Stimulated activated CD4-positive, alpha-beta T cell treated with anti-CD3 and anti-CD28 coated beads, Interleukin-15, amount 100 ng/mL, for 1 hour (primary cell): ENCODE measurements at places on chromosomes 4 and X.
A peak's percentile ranks its signal among the peaks of the same experiment; 100 is the strongest.

- DNase-seq = no peak
Observed at GRCh38 chr4:84336964-84337705, 162.0 kb downstream of the NKX6-1 start.

- DNase-seq = no peak
Observed at GRCh38 chr4:101953949-101954348, 163.4 kb downstream of the BANK1 start.

DNA sequence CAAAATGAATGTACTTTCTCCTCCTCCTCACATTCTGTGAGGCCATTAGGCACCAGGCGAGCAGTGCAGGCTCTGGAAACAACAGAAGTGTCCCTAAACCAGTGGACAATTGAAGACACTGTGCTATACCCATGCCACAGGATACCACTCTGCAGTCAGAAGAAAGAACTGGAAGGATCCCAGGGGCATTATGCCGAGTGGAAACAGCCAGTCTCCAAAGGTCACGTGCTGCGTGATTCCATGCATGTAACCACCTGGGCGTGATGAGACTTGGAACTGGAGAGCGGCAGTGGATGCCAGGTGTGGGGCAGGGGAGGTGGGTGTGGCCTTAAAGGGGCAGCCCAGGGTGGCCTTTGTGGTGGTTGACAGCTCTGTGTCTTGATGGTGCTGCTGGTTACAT lies 139.4 kb downstream of the EVC2 start:
- DNase-seq = no peak

GRCh38 chr4:3010577-3010976 lies 47.2 kb downstream of the GRK4 start:
- DNase-seq = no peak

DNA sequence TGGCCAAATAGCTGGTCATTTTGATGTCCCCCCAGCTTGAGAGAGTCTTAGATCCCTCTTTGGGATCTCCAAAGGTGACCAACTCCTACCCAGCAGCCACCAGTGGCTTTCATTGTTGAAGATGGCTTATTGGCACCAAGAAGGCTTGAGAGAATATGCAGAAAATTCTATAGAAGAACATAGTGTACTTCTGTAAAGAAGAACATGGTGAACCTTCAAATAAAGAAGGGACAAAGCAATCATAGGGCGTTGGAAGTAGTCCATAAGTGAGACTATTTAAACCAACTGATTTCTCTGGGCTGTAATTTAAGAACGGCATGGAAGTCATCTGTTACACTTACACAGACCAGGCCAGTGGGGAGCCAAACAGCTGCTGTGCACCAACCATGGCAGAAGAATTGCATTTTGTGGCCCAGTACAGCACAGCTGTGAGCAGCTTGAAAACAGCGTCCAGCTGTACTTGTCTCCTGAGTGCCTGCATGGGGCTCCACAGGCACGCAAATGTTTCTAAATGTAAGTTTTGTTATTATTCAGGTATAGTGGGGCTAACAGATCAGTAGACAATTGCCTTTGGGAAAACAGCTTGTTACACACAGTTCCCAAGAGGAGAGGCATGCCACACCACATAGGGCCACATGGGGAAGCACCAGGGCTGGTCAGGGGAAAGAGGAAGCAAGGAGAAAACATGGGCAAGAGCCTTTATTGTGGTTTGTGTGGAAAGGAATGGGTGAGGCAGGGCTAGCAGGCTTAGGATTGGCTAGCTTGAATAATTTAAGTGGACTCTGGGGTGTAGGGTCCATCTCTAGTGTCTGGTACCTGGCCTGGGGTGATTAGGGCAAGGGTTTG lies 125.0 kb downstream of the ARHGAP6 start:
- no peak for DNase-seq

GRCh38 chrX:22300130-22300529 lies 27.4 kb downstream of the CBLL2 start:
- DNase-seq = no peak

GRCh38 chr4:107408968-107409367 lies 311.1 kb downstream of the PAPSS1 start:
- no peak for DNase-seq

- DNase-seq = no peak
Observed at GRCh38 chr4:3021627-3022026, 52.7 kb downstream of the HTT-AS start.

GRCh38 chrX:109485470-109486340 lies 3.8 kb upstream of the GUCY2F start:
- DNase-seq = peak; percentile 8

DNA sequence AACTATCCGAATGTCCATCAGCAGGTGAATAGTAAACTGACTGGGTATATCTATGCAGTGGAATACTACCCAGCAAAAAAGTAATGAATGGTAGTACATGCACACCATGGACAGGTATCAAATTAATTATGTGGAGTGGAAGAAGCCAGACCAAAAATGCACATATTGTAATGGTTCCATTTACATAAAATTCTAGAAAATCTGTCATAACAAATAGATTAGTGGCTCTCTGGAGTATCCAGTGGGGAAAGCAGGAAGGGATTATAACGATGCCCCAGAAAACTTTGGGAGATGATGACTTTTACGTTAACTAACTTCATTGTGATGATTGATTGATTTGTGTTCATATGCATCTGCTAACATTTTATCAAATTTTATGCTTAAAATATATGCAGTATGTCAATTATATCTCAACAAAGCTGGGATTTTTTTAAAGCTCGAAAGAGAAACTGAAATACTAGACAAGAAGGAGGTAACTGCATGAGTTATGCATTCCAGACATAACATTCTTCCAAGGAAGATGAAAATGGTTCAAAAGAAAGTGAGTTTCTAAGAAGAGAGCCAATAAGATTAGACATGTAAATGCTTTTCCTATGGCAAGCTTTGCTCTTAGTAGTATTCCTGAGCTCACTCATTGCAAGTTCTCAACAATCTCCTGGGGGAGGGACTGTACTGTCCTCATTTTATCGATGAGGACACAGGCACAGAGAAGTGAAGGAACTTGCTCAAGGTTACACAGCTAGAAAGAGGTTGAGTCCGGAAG lies 58.6 kb upstream of the MSX1 start:
- no peak for DNase-seq

DNA sequence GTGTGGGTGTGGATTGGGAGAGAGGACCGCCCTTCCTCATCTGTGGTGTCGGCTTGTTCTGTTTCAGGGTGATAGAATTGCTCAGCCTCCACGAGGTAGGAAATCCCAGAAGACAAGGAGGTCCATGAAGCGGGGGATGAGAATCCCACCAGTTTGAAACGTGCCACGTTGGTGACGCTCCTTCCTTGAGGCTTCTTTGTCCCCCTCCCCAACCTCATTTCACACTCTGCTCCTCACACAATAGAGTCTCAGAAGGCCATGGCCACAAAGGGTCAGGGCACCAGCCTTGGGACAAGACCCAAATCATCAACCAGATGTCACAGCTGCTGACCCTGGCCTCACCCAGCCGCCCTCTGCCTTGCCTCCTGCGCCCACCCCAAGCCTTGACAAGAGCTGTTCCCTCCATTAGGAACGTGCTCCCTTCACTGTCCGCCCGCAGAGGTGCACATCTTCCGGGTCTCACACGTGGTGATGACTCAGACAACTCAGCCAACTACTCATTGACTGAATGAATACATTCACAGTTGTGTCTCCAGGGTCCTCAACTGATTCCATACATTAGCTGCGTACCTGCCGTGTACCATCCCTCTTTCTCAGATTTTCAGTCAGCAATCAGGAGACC lies 18.3 kb downstream of the BLOC1S4 start:
- DNase-seq = no peak

DNA sequence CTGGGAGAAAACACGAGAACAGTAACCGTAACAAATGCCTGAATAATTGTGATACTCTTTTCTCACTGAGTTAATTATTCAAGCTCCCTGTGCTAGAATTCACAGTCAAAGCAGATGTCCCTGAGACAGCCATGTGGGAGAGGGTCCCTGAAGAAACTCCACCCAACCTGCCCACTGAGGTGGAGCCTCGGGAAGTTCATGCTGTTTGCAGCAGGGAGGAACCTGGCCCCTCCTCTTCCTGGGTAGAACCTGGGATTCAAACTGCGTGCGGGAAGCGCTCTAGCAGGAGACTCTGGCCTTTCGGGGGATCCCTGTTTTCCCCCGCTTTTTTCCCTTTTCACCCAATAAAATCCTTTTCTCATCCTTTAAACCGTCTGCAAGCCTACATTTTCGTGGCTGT lies 20.2 kb upstream of the RHOH start:
- no peak for DNase-seq

- no peak for DNase-seq
Observed at GRCh38 chr4:70863099-70863790, 23.6 kb upstream of the GRSF1 start.
